ENCODE measurements at places on chromosomes 4 and X.
A peak's percentile ranks its signal among the peaks of the same experiment; 100 is the strongest.

DNA sequence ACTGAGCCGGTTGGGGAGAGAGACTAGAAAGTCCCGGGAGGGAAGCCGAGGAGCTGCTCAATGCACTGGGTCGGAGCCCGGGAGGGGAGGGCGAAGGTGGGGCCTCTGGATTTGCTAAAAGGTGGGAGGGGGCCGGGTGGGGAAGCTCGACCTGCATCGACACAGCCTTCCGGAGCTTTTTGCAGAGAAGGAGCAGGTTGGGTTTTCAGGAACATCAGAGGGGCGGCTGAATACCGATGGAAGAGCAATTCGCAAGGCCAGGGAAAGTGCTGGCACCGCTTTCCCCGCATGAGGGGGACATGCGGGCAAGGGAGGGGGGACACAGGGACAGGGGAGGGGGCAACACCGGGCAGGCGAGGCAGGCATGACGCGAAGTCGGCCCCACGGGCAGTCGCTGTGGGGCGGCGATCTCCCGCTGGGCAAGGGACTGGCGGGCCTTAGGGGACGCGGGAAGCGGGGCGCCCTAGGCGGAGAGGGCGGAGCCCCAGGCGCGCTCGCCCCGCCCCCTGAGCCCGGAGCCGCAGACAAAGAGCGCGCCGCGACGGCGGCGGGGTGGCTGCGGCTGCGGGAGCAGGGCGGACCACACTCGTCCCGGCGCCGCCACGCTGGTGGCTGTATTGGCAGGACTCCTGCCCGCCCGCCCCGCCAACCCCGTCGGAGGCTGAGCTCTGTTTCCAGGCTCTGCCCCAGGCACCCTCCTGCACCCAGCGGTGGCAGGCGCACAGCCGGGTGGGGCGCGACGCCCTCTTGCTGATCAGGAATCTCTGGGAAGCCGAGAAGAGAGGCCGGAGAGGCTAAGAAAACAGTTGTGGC lies 11.6 kb downstream of the PDZD4 start:
- peak; percentile 25 for DNase-seq

- no peak for DNase-seq
These were observed 1.0 kb downstream of the PRDX4 start for GRCh38 chrX:23668335-23668734.

GRCh38 chr4:119189638-119190037 lies 22.9 kb upstream of the USP53 start:
- no peak for DNase-seq

DNA sequence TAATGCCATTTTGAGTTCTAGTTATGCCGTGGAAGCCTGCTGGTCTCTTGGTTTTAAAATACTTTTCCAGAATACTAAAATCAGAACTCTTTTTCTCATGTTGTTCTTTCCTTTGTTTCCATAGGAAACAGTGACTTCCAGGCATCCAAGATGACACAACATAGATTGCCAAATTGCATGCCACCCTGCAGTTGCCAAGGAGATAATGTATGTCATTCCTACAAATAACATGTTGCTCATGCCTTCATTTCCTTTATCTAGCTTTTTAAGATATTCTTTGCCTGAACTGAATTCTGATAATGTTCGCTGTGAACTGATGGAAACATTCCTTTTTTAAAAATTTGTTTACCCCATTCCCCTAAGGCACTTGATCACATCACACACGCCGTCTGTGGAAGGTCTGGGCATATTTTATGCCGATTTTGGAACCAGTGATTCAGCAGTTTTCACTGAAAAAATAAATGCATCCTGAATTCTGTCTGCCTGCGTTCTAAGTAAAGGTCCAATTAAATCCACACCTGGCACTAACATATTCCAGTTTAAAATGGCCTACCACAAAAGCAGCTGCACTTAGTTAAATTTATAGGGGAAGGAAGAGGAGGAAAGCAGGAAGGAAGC lies 38.0 kb upstream of the COX7B2 start:
- no peak for DNase-seq

- no peak for DNase-seq
These were observed 25.9 kb downstream of the PKD2 start for GRCh38 chr4:88033309-88033708.

- no peak for DNase-seq
These were observed 24.8 kb downstream of the ITGB1BP2 start for GRCh38 chrX:71326394-71326793.

- DNase-seq, result no peak
These were observed 15.0 kb downstream of the UGT8 start for GRCh38 chr4:114613560-114613959.

DNA sequence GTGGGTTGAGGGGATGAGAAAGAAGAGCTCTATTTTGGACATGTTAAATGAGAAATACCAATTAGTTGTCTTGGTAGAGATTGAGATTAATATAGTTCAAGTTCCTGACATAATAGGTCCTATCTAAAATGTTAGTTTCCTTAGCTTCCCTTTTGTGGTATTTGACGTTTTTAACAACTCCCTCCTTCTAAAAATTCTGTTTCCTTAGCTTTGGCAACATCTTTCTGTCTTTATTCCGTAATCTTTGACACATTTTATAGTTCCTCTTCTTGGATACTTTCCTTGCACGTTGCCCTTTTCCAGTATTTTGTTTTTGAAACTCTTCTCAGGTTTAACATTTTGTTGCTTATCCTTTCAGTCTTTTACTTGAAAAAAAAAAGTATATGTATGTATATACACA lies 36.9 kb downstream of the LAMTOR3 start:
- no peak for DNase-seq

DNA sequence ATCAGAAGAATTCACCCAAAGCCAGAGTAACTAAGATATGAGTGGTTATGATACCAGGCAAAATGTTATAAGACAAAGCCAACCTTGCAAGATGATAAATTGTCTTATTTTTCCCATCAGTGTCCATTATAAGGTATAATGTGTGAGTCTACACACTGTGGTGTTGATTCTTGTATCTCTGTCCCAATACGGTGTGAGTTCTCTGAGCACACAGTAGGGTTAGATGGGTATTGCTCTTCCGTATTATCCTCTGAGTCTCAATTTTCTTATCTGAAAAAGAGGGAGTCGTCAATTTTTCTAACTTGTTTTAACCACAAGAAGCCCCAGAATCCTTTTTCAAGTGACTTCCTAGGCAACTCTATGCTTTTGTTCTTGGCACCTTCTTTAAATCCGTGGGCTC lies 69.9 kb downstream of the HMGB2 start:
- no peak for DNase-seq

DNA sequence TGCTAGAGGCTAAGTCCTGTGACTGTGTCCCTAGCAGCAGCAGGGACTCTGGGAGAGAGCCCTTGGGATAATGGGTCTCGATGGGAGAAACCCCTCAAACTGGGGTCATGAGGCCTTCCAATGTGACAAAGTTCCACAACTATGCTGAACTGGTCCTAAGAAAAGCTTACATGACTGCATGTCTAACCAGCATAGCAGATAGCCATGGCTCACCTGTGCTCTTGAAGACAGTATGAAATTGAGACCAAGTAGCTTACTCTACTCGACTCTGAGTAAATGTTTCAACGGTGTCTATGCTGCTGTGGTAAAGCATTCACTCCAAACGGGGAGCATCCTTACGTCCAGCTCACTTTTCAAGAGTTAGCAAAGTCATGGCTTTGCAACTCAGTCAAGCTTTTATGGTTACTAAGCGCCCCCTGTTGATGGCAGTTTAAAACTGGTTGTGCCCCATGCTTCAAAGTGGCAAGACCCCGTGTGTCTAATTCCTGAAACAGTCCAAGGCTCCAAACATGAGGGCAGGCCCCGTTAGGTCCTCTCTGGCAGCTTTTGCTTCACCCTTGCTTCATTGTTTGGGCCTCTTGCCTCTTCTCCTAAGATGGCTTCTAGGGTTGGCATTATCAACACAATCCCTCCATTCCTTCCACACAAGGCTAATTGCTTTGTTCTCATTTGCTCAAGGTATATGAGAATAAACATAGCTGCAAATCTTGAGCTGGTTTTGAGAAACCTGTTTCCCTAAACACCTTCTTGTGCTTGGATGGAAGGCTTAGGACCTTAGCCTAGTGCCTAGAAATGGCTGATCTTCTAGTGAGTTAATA lies 46.6 kb downstream of the CCNG2 start:
- DNase-seq, result peak; percentile 31

DNA sequence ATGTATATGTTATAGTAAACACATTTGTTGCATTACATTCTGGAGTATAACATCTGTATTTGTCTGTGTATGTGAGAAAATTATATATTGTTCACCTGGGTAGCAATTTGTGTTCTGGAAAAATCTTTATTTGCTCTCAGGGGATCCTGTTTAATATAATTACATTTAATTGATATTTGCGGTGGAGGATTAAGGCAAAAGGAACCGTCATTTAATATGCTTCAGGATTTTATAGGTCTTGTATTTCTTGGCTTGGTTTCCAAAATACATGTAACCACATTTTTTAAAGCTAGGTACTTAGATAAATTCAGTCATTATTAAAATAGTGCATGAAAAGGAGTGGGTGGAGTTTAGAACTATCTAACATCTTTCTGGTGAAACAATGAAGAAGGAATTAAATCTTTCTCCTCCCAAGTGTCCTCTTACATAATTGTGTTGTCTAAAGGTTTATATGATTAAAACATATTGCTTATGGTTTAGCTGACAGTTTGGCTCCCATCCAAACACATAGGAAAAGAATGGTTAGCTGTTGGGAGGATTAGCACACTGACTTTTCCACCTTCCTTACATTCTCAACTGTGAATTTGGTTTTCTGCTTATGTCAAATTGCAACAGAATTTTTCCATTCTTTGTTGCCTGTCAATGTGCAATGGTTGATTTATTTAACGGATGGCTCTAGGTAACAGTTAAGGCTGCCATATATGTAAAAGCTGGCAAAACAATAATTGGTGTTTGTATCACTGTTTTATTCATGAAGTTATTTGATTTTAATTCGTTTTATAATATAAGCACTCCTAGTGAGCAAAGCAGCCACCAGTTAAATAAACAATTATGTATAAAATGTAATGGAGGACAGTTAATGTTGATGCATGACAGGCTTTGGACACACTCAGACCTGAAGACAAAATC lies 250.8 kb upstream of the SFRP2 start:
- no peak for DNase-seq

GRCh38 chr4:4559596-4559995 lies 17.7 kb upstream of the STX18 start:
- DNase-seq, result no peak

DNA sequence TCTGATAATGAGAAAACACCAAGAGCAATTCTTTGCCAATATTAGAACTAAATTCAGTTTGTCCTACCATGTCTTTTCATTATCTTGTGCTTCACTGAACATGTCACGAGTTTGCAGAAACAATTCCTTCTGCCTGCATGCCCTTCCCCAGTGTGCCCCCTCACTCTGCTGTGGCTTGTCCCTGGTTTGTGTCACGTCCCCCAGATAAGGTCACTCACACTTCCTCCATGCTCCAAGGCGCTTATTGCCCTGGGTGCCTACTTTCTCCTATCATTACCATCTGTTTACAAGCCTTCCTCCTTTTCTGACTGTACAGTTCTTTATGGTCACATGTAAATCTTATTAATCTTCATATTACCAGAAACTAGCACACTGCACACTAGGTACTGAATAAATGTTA lies 394.1 kb downstream of the KCNIP4 start:
- no peak for DNase-seq

DNA sequence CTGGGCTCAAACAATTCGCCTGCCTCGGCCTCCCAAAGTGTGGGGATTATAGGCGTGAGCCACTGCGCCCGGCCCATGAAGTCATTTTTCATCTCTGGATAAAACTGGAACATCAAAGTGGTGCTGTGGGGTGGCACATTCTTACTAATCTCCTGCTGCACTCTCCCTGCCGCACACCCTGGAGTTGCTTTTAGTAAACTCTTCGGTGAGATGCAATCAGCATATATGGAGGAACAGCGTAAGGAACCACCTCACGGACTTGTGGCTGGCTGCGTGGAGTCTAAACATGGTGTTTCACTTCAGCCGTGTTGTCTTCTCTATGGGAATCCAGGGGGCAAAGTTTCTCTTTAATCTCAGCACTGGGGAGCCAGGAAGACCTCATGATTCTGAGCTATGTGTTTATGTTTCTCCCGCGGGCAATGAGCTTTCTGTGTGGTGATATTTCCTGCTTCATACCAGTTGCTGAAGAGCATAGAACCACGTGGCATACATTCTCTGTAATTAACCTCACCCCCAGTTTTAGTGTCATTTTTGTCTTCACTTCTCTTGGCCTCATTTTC lies 2.1 kb upstream of the RHOH start:
- no peak for DNase-seq

- no peak for DNase-seq
These were observed 90.4 kb upstream of the RASGEF1B start for GRCh38 chr4:81562093-81562492.

GRCh38 chr4:19910861-19911525 lies 340.7 kb upstream of the SLIT2 start:
- no peak for DNase-seq

DNA sequence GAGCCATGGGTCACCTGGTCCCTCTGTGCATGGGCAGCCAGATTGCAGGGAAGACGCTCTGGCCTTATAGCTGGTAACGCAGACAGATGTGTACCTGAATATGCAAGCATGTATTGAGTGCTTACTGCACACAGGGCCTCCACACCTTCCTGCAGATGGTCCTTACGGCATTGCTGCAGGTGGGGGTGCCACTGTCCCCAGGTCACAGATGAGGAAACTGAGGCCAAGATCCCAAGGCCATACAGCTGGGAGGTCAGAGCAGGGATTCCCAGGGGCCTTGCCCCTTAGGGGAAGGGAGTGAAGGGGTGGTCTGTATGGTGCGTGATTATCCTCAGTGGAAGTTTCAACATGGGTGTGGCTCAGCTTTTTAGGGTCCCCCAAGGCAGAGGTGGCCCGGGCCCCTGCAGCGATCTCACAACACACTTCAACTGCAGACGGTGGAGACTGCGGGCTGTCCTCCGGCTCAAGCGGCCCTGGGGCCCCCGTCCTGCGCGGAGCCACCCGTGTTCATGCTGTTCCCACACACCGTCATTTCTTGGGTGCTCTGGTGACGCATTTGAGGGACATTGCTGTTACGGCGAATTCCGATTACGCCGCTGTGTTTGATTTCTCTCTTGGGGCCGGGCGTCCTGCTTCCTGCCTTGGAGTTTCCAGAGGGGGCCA lies 8.1 kb downstream of the DOK7 start:
- DNase-seq, result no peak

GRCh38 chr4:183059797-183060196 lies 39.3 kb upstream of the WWC2 start:
- DNase-seq, result no peak

DNA sequence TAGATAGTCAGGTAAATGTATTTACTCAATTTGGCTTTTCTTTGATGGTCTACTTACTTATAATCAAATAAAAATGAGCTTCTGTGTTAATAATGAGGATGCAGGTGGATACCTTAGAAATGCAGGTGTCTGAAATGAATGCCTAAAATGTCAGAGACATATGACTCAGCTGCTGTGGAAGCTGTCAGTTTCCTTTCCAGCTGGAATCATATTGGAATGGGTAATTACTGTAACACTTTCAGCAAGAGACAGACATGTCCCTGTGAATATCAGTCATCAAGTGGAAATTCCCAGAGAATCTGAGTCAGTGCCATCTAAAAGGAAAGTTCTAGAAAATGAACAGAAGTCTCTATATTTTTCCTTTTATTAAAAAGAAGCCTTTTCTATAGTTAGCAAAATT lies 783.0 kb upstream of the AADAT start:
- DNase-seq, result no peak

Measured in stimulated activated CD8-positive, alpha-beta memory T cell treated with anti-CD3 and anti-CD28 coated beads, Interleukin-7, amount 100 ng/mL, for 1 hour (primary cell).